ENCODE measurements at places on chromosomes 11 and 22.

DNA sequence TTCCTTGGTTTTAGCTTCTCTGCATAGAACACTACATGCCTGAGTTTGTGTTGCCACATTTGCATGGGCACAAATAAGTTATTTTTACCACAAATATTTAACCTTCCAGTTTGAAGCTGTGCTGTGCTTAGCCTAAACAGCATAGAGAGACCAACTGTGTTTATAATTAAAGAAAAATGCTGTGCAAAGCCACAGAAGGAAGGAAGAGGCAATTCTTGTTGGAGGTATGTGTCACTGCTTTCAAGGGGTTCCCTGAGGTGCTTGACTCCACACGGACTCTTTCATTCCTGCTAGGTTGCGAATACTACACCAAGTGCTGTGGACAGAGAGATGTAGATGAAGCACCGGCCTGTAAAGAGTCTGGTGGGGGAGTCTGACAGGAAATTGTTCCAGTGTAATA lies 47.6 kb upstream of the OLFML1 start:
- DNase-seq, result no peak

DNA sequence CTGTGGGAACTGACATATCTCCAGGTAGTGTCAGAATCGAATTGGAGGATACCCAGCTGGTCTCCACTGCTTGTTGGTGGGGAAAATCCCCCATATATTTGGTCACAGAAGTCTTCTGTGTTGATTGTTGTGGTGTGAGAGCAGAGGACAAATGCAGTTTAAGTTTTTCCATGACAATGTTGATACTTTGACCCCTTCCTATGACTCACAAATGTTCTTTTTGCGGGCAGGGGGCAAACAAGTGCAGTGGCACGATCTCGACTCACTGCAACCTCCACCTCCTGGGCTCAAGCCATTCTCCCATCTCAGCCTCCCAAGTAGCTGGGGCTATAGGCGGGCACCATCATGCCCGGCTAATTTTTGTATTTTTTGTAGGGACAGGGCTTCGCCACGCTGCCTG lies 7.4 kb upstream of the PATL1 start:
- DNase-seq, result no peak

DNA sequence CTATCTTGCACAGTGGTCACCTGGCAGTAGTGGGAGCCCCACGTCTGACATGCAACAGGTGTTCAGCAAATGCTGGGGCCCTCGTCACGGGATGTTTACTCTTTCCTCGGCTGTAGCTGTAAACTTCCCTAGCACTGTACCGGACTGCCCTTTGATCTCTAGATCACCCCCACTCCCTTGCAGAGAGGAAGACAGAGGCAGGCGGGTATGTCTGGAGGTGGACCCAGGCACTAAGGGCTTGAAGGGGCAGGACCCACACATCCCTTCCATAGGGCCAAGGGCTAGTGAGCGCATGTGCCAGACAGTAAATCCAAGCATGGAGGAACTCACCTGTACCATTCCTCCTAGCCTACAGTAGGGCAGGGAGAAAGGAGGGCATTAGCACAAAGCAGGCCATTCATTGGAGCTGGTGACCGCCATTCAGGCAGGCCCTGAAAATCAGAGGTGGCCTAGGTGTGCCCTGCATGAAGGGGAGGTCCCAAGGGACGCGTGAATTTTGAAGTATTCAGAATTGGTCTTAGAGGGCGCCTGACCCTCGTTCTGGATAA lies 1.9 kb upstream of the SMTN start:
- no peak for DNase-seq

- DNase-seq, result no peak
Observed at GRCh38 chr11:22466351-22466750, 128.2 kb downstream of the SLC17A6 start.

- DNase-seq, result peak; percentile 32
Observed at GRCh38 chr22:30943368-30943767, 25.2 kb downstream of the MORC2 start.

- no peak for DNase-seq
Observed at GRCh38 chr11:78832226-78832947, 257.7 kb upstream of the NARS2 start.

GRCh38 chr11:62646825-62647608 lies 604 bp upstream of the GANAB start:
- no peak for DNase-seq

DNA sequence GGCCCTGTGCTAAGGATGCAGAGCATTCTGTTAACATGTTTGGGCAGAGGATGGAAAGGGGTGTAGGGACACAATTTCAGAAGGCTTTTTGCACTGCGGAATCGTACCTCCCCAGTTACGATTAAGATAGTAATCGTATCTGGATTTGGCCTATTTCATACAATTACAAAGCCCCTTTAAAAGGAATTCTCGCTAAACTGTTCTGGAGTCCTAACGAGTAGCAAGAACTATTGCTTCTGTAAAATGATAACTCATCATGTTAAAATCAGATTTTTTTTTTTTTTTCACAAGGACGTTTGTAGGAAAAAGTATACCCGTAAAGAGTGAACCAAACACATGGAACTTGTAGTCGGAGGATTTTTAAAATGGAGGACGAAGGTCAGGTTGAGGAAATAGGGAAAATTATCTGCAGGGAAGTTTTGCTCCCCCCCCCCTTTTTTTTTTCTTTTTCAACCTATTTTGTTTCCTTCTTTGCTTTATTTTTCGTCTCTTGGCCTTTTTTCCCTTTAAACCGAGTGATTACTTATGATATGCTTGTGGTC lies 934 bp downstream of the HSD17B12 start:
- no peak for DNase-seq

GRCh38 chr11:75241036-75241905 lies 697 bp downstream of the TPBGL start:
- DNase-seq, result peak; percentile 75

DNA sequence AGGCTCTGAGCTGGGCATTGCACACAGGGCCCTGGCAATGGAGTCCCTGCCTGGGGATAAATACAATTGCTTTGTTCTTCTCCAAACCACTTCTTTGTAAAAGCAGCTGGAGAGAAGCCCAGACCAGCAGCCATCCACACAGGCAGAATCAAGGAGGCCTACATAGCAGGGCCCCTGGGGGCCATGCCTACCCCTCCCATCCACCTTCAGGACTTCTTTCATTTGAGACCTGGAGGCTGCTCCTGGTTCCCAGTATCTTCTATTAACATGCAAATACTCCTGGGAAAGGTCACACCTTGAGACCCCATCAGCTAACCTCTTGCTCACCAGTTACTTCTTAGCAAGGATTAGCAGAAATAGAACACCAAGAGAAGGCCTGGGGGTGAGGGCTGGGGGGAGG lies 511.1 kb downstream of the SOX6 start:
- DNase-seq, result no peak

GRCh38 chr11:37280200-37280599 lies 682.2 kb upstream of the RAG2 start:
- DNase-seq, result no peak

DNA sequence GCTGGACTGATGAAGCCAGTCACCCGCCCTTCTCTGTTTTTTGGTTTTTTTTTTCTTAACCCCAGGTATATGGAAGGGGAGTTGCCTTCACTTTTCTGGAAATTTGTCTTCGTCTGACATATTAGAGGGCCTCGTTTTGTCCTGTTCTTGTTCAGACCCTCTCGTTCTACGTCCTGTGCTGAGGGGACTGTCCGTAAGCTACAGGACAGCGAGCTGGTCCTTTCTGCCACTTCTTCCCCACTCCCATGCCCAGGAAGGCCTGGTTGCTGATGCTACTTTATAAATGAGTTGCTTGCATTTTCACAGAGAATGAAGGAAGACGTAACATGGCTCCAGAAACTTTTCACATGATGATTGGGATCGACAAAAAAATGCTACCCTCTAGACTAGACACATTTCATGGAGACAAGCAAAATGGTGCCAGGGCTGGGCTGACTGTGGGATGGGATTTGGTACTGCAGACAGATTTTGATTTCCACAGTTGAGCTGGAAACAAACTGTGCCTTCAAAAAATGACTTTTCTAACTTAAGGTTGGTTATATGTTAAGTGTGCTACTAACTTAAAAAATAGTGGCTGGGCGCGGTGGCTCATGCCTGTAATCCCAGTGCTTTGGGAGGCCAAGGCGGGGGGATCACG lies 27.2 kb upstream of the CRKL start:
- DNase-seq, result no peak

GRCh38 chr11:110376711-110377324 lies 52.9 kb upstream of the FDX1 start:
- DNase-seq, result no peak

All from effector CD8-positive, alpha-beta T cell (primary cell).